AG04450 (cell line): ENCODE measurements at places on chromosomes 2 and 18.

- DNase-seq, result no peak
Measured at GRCh38 chr18:52437161-52437560, 97.2 kb downstream of the DCC start.

DNA sequence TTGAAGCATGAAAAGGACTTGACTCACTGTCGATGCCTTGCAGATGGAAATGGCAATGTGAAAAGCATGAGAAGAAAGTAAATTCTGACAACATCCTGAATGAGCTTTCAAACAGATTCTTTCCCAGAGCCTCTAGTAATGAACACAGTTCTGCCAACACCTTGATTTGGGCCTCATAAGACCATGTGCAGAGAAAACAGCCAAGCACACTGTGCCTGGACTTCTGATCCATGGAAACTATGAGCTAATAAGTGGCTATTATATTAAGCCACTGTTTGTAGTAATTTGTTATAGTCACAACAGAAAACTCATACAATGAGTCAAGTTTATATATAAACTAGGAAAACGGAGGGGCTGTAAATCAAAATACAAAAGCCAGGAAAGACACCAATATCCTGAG, 477.3 kb downstream of the MBD2 start:
- no peak for DNase-seq

- DNase-seq, result no peak
Measured at GRCh38 chr2:157587576-157587975, 41.1 kb downstream of the ACVR1C start.

DNA sequence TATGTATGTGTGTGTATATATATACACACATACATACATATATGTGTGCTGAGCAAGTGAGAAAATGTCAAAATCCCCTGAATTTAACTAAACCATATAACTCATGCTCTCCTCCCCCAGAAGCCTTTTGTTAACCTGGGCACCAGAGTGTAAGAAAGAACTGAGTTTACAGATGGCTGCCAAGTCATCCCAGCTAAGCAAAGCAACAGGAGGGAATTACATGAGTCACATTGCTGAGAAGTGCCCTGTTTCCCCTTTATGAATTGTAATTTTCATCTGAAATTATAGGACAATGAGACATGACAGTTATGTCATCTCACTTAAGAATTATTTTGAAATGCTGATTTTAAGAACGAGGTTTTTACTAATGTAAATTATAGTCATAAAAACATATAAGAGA, 29.9 kb downstream of the SCN7A start:
- no peak for DNase-seq

DNA sequence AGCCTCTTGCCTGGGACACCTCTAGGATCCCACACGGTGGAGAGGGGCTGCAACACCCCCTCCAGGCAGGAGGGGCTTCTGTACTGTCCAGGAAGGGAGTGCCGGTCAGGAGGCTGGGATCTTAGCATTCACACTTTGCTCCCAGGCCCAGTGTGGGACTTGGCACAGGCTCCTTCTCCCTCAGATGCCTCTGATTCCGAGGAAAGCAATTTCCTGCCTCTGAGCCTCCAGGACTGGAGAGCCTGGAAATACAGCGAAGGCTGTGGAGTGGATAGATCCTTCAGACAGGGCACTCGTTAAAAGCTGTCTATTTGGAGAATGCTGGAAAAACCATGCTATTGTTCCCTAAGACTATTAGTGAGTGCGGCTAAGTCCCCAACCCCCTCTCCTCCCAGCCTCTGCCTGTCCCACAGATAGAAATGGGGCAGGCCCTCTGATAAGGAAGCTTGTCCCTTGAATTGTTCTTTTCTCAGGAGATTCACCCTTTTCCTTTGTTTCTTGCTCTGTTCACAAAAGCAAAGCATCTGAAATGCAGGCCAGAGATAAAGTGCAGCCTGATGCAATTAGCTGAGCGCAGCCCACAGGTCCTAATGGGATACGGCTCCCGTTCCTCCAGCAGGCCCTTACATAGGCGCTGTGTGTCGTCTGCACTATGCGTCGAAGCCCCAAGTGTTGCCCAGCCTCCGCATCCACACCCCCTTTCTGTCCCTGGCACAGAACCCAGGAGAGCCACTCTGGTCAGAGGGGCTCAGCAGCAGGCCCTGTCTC, 252.2 kb downstream of the KLHL29 start:
- DNase-seq, result no peak

DNA sequence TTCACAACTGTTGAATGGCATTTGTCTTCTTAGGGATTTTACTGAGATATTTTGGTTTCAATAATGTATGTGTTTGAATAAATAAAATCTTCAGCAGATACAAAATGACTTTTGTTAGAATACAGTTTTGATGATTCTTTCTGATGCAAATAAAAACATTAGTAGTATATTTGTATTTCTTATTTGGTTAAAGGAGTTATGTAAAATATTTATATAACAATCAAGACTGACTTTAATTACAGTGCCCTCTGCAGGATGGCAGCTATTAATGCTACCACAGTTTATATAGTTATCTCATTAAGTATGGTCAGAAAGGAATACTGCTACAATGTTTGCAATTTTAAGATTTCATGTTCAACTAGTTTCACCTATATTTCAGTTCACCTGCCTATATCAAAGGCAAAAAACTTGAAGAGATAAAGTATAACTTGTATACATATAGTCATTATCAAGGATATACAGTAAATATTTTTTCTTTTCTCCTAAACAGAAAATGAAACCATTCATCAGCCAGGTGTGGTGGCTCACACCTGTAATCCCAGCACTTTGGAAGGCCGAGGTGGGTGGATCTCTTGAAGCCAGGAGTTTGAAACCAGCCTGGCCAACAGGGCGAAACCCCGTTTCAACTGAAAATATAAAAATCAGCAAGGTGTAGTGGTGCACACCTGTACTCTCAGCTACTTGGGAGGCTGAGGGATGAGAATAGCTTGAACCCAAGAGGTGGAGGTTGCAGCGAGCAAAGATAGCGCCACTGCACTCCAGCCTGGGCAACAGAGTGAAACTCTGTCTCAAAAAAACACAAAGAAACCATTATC, 19.8 kb downstream of the ARL5A start:
- no peak for DNase-seq

DNA sequence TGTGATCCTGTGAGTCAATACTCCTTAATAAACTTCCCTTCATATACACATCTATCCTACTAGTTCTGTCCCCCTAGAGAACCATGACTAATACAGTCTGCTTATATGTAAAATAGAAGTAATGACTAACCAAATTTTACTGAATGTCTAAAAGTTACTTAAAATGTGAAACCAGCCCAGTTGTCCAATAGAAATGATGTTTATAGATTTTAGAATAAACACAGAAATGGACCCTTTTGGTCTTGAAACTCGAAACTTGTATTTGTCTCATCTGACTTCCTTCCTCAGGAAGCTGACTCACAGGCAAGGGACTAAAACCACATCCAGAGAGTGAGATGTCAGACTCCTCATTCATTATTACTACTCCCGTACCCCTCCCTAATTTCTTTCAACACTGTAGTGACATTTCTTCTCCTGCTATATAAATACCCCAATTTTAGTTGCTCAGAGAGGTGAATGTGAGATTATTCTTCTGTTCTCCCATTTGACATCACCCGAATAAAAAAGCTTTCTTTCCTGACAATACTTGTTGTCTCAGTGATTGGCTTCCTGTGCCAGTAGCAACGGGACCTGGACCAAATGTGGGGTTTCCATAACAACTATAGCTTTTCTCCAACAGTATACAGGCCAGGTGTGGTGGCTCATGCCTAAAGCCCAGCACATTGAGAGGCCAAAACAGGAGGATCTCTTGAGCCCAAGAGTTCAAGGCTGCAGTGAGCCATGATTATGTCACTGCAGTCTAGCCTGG, 486.0 kb downstream of the ERBB4 start:
- DNase-seq, result peak; percentile 38

GRCh38 chr2:72183016-72183415, 35.4 kb upstream of the CYP26B1 start:
- no peak for DNase-seq

- no peak for DNase-seq
Measured at GRCh38 chr2:199848389-199849130, 2.4 kb downstream of the FTCDNL1 start.

DNA sequence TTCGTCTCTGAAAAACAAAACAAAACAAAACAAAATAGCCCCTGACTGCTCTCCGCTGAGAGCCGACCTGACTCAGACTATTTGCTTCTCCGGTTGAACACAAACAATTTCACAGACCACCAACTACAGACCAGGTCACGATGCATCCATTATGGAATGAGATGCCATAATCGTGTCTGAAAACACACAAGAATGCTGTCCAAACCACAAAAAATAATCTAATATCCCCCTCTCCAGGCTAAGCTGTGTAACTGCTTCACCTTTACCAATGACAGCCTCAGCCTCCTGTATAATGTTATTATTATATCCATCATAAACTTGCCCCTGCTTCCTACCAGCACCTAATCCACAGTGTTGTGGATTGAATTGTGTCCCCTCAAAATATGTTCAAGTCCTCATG, 114.7 kb downstream of the DNAH6 start:
- peak; percentile 16 for DNase-seq

- DNase-seq, result no peak
Measured at GRCh38 chr2:120568975-120569268, 166.7 kb upstream of the GLI2 start.

DNA sequence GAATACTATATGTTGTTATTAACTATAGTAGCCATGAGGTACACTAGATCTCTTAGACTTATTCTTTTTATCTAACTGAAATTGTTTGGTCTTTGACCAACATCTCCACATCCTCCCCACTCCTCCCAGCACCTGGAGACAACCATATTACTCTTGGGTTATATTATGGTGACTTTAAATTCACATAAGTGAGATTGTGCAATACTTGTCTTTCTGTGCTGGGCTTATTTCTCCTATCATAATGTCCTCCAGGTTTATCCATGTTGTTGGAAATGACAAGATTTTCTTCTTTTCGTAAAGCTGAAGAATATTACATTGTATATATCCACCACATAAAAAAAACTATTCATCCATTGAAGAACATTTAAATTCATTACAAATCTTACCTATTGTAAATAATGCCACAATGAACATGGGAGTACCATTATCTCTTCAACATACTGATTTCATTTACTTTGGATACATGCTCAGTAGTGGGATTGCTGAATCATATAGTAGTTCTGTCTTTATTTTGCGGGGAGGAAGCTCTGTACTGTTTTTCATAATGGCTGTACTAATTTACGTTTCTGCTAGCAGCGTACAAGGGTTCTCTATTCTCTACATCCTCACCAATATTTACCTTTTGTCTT, 159.2 kb upstream of the SCN7A start:
- no peak for DNase-seq

DNA sequence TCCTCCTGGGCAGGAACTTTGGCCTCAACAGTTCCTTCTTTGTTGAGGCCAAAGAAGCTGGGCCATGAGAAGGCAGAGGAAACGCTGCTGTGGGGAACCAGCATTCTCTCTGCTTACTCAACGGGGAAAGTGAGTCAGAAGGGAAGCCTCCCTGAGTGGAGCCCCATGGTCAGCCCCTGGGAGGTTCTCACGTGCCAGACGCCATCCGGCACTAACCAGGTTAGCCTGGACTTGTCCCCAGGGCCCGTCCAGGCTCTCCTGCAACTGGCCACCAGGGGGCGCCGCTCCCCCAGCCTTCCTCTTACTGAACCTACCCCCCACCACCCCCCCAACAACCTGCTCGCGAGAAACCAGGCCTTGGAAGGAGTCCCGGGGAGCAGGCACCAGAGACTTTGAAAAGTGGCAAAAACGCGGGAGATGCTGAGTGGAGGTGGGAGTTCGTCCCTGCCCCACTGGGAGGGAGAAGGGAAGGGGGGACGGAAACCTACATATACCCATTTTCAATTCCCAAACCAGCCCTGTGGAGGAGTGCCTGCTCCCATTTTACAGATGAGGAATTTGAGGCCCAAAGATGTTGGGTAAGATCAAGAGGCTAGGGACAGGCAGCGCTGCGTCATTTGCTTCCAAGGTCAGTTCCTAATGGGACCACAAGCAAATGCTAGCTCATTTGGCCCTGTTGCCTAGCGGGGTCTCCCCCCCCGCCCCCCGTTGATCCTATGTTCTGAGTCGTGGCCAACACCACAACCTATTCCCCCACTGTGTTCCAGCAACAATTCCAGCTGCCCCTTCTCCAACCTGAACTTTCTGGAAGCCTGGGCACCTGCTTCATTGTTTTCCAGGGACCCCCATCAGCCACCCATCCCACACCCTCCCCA, 20.0 kb downstream of the TEX44 start:
- DNase-seq, result peak; percentile 84

- DNase-seq, result peak; percentile 38
Measured at GRCh38 chr2:39469807-39470206, 32.7 kb upstream of the MAP4K3 start.

- DNase-seq, result no peak
Measured at GRCh38 chr2:218371983-218372350, 10.1 kb upstream of the SLC11A1 start.

DNA sequence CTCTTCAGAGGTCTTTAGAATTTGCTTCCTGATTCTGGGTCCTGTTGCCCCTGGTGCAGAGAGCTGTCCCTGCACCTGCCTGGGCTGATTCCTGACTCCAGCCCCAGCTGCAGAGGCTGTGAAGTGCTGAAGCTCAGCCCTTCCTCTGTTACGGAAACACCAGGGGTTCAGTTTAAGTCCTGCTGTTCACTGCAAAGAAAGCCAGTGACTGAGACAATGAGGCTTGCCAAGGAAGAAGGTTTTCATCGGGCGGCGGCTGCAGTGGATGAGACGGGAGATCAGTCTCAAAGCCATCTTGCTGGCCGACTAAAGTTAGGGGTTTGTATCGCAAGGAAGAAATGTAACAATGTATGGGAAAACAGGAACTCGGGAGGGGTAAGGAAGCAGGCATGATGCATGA, 142.4 kb upstream of the ZNF236 start:
- DNase-seq, result no peak

GRCh38 chr2:200744201-200744602, 67.5 kb upstream of the BZW1 start:
- DNase-seq, result no peak

DNA sequence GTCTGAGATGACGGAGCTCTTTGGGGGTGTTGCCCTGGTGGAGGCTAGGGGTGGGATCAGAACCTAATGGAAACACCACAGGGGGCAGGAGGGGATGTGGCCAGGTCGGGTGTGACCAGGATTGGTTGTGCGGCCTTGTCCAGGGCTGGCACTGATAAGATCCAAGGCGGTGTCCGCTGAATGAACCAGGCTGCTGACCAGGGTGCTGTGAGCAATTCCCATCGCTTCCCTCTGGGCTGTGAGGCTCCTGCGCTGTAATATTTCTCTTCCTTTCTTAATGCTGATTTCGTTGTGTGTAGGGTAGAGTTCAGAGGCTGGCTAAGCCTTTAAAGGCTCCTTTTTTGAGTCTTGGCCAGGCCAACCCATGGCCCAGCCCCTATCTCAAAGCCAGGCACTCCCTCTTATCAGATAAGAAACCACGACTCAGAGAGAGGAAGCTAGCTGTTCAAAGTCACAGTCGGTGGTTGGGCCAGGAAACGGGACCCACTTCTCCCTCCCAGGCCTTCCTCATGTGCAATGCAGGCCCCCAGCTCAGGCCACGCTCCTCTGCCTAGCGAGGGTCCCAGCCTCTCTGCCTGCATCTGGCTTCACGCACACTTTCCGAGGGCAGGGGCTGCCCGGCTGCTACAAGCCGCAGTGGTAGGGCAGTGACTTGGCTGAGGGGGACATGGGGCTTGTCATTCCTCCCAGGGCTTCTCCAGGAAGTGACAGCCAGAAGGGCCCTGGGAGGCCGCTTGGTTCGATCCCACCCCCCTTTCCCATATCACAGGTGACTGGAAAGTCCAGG, 26.0 kb upstream of the FOSL2 start:
- no peak for DNase-seq

GRCh38 chr2:42931818-42932195, 139.4 kb upstream of the HAAO start:
- DNase-seq, result no peak
